ENCODE measurements at places on chromosomes 5 and 9. TPM values are rescaled to one million over a fixed set of nuclear protein-coding genes. Genes with fewer than 3 reads are reported as not detected.

AHRR gene
- total RNA-seq = 51.8 TPM

GRIA1 gene
- not detected for total RNA-seq

ST6GALNAC6 gene
- total RNA-seq = 15.7 TPM

PTGDS gene
- total RNA-seq = 0.24 TPM

TTC16 gene
- not detected for total RNA-seq

SH2D3C gene
- total RNA-seq = 0.29 TPM

DIPK1B gene
- total RNA-seq = not detected

GPR150 gene
- not detected for total RNA-seq

FYB1 gene
- 0.60 TPM for total RNA-seq

ACER2 gene
- 1.5 TPM for total RNA-seq

ADAMTS16 gene
- total RNA-seq = 3.4 TPM

RAB3C gene
- total RNA-seq = not detected

WWC1 gene
- total RNA-seq = 0.10 TPM

GALNT12 gene
- total RNA-seq = 3.2 TPM

ADGRD2 gene
- total RNA-seq = not detected

FBXL7 gene
- 5.0 TPM for total RNA-seq

TMEM215 gene
- total RNA-seq = not detected
